ENCODE measurements at places on chromosomes 3 and 15. TPM values are rescaled to one million over a fixed set of nuclear protein-coding genes. Genes with fewer than 3 reads are reported as not detected.
A peak's percentile ranks its signal among the peaks of the same experiment; 100 is the strongest.

Gene EPHA6
- total RNA-seq = 1.1 TPM

DNA sequence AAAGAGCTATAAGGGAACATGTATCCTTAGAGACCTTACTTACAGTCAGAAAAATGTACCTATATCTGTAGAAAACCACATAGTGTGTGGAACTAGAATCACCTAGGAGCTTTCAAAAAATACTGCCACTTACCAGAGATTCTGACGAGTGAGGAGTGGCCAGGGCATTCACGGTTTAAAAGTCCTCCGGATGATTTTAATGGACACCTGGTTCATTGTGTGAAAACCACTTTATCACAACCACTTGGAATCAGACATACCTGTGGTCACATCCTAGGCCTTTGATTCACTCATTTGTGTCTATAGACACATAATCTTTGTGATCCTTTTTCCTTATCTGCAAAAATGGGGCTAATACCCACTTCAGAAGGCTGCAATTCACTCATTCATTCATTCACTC lies 159.8 kb downstream of the MBNL1 start:
- ATAC-seq = no peak

Gene COPS2
- total RNA-seq = 53.2 TPM

- ATAC-seq = no peak
These were observed 567.2 kb downstream of the FOXP1 start for GRCh38 chr3:71016178-71016845.

Gene TMC3
- not detected for total RNA-seq

GRCh38 chr3:155411500-155412223 lies 118.2 kb upstream of the STRIT1 start:
- no peak for ATAC-seq

Gene CHRD
- 0.84 TPM for total RNA-seq

GRCh38 chr3:73766599-73767381 lies 142.0 kb upstream of the PDZRN3 start:
- ATAC-seq = peak; percentile 3

Gene CDCP1
- total RNA-seq = 85.6 TPM
